ENCODE measurements at places on chromosomes 5 and 9.

GRCh38 chr5:5409151-5409810, 13.2 kb upstream of the ICE1 start:
- DNase-seq, result no peak

DNA sequence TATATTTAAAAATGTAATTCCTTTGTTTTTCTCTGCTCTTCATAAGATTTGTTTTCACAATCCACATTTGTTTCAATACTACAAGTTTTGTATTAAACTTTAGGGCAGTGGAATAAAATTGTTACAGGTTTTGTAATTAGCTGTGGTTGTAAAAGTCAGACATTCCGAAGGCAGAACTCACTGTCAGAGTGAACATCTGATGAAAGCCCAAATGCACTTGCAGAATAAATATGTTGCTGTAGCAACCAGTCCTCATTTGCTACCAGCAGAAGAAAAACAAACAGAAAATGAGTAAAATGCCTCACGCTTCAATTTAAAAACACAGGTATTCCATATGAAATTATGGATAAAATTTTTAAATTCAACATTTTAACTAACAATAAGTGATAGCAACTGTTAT, 740.1 kb upstream of the FAM174A start:
- DNase-seq, result no peak

DNA sequence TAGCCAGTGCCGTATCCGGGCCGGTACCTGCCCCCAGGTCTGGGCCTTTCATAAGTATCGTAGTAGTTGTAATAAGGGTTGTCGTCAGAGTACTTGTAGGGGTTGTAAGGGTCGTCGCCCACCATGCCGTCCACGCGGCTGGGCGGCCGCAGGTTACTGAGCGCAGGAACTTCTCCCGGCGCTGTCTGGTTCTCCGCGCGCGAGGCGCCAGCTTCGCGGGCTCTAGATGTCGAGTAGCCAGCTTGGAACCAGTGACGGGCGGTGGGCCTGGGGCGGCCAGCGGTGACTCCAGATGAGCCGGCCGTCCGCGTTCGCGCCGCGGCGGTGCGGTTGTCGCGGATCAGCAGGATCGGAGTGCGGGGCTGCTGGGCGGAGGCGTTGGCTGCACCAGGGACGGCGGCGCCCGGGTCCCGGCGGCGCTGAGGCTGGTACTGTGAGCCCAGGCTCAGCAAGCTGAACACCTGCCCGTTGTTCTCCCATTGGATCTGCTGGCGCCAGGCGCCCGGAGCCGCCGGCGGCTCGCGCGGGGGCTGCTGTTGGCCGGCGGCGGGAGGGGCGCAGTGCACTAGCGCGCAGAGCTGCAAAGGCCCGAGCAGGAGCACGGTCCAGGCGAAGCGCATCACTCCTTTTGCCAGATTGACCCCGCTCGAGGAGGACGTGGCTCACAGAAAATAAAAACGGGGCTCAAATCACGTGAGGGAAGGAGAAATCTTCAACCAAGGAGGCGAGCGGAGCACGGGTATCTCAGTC, 518 bp downstream of the LOX start:
- DNase-seq, result no peak

- DNase-seq, result peak; percentile 54
Measured at GRCh38 chr5:86974955-86975354, 292.7 kb upstream of the RASA1 start.

GRCh38 chr9:91891915-91892314, 58.1 kb downstream of the ROR2 start:
- DNase-seq, result no peak

DNA sequence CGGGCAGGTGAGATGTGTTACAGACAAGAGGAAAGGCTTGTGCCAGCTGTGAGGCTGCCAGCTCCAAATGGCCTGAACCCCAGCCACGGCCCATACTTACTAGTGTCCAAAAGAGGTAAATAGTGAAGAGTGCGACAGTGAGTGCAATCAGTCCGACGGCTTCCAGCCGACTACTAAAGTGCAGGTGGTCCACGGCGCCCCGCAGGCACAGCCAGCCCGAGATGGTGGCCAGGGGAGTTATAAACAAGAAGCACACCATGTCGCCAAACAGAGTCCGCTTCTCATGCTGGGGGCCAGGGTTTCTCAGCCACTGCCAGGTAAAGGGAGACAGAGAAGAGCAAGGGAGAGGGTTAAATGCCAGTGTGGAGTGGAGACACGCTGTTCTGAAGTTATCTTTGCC, 101.1 kb downstream of the LMNB1 start:
- no peak for DNase-seq

- no peak for DNase-seq
Measured at GRCh38 chr5:23385036-23385435, 122.4 kb upstream of the PRDM9 start.

GRCh38 chr5:39424736-39425637, at the start of gene DAB2:
TSS of gene DAB2 (minus strand) at chr5:39424980. CDS start at chr5:39394320, 30,660 bp downstream.
- peak; percentile 96 for DNase-seq

DNA sequence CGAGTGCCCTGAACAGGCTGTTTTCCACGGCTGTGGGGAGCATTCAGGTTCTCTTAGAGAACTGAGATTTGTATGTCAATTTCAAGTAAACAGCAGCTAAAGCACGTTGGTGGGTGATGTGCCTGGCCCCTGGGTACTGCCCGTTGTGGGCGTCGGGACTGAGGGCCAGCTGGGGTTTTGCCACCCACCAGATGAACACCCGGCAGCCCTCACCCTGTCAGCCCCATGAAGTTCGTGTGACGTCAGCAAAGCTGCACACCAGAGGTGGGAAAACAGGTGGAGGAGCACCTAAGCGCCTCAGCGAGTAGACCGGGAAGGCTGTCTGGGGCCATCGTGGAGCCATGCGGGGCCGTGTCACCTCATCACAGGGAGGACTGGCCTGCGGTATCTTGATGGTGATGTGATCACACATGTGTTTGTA, 9.2 kb downstream of the CEP72 start:
- DNase-seq, result no peak

DNA sequence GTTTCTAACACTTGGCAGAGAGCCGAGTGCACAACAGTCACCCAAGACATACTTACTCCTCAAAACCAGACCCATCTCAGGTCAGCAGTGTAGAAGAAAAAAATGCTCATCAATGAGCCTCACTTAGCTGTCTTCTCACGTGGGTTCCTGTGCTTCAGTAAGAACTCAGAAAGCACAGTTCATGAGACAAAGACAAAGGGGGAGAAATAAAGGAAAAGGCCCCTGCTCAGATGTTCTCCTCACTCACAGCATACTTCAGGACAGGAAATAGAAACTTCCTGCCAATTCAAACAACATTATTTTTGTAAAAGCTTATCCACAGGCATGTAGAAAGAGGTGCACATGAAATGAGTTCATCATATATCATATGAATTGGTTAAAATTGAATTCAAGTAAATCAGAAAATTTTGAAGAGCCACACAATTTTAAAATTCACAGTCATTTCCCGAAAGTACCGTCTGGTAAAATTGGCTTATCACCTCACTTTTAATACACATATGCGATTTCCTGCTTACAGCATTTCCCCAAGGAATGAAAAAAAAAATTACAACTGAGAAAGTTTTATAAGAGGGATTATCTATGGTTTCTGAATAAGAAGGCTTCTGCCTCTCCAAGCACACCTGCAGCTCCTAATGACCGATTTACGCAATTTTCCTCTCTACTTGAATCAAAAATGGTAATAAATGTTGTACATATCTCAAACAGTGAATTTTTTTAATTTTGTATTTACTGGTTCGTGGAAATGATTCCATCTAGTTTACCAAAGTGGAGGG, 328.3 kb downstream of the TMEM167A start:
- no peak for DNase-seq

GRCh38 chr9:116096853-116097252, 56.7 kb upstream of the PAPPA start:
- DNase-seq, result no peak

DNA sequence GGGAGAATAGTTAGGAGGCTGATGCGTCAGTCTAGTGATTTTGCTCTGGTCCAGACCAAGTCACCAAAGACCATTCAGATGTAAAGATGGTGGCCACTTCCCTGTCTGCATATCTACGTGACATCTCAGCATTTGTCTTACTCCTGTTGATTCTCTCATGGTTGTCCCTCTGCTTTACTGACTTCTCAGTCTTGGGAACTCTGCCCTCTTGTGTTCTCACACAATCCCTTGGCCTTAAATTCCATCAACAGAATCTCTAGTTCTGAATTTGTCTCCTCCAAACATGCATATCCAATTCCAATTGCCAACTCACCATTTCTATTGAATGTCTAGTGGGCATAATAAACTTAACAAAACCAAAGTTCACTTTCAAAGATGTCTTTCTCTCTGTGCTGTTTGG, 147.8 kb downstream of the SLC24A2 start:
- no peak for DNase-seq

- DNase-seq, result no peak
Measured at GRCh38 chr5:140567136-140567818, 2.6 kb downstream of the SLC35A4 start.

- no peak for DNase-seq
Measured at GRCh38 chr5:170597872-170598271, 94.1 kb downstream of the KCNIP1 start.

DNA sequence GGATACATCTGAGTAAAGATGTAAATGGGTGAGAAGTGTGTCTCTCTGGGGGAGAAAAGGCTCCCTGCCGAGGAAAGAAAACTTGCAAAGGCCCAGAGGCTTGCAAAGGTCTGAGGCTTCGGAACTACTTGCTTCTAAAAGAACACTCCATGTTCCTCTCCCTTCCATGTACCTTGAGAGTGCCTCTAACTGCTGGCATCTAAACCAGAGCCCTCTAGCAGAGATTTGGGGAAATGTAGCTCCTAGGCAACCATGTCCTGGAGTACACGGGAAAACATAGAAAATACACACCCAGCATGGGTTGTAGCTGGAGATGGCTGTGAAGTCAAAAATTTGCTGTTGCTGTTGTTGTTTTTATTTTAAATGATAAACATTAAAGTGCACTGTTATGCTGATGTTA, 151.6 kb downstream of the SYK start:
- no peak for DNase-seq

DNA sequence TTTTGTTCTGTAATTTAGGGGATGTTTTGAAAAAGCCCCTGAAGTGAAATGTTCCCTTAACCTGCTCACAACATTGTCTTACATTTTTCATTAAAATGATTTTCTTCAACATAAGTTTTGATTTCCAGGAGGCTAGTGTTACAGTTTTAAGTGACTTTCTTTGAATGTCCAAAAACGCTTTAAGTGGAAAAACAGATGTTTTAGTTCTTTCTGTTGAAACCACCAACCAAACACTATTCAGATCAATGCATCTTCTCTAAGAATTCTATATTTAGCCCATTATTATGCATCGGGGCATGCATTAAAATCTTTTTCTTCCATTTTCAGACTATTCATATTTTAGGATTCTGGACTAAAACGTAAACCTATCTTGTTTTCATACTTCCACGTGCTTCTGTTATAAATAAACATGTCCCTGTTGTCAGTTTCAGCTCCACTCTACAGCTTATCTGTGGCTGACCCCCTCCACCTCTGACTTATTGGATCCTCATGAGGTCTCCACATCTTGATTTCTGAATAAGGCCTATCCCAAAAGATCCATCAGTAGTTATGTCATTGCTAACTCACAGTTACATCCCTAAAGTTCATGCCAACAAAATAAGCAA, 882.3 kb upstream of the SEMA6A start:
- DNase-seq, result no peak

DNA sequence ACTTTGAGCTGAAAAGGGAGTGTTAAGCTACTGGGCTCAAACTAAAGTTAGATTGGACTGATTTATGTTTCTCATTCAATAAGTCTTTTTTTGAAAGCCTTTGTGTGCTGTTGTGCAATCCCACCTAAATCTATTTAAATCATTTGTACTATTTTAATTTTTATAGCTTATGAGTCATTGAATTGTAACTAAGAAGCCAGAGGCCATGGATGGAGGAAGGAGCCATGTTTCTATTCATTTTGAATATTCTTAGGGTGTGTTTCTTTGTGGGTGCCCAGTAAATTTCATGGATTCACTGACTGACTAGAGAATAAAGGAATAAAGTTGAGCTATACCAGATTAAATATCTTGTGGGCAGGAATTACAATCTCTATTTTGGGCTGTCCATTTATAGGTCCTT, 238.5 kb downstream of the KIF4B start:
- DNase-seq, result no peak

GRCh38 chr5:68932830-68933434, 160.9 kb upstream of the SLC30A5 start:
- no peak for DNase-seq

GRCh38 chr9:136377341-136378169, 4.1 kb upstream of the CARD9 start:
- DNase-seq, result no peak

GRCh38 chr9:81661339-81661738, 28.0 kb downstream of the TLE1 start:
- no peak for DNase-seq

- no peak for DNase-seq
Measured at GRCh38 chr9:18487611-18488010, 13.7 kb downstream of the ADAMTSL1 start.

- DNase-seq, result no peak
Measured at GRCh38 chr9:132694144-132694543, 23.9 kb downstream of the GTF3C4 start.

GRCh38 chr5:55440188-55440646, 94.5 kb downstream of the PLPP1 start:
- DNase-seq, result no peak

Data from GM04504 (cell line).